ENCODE measurements at places on chromosomes 5 and 9. TPM values are rescaled to one million over a fixed set of nuclear protein-coding genes. Genes with fewer than 3 reads are reported as not detected.
A peak's percentile ranks its signal among the peaks of the same experiment; 100 is the strongest.

CCL21 gene
- not detected for polyA plus RNA-seq

SOHLH1 gene
- polyA plus RNA-seq, result not detected

DNA sequence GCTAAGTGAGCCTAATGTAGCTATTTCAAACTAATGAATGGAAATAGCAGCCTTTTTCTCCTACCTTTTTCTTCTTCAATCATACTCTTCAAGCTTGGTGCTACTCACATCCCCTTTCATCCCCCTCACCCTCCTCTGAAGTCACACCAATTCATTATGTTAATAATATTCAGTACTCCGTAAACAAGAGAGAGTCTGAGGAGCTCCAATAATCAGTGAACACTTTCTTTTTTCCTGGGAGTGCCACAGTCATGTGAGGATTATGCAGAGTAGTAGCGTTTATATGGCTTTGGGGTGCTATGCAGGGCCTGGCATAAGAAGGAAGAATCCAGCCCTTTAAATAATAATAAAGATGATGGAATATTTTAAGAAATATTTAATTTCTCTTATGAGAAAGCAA, 354.3 kb upstream of the CTNND2 start:
- H3K36me3 ChIP-seq, result no peaks in the 10 kb centered on the region
- no peaks in the 10 kb centered on the region for H3K27me3 ChIP-seq
- H3K27ac ChIP-seq, result no peak overlapping the region
- DNase-seq, result no peak

DNA sequence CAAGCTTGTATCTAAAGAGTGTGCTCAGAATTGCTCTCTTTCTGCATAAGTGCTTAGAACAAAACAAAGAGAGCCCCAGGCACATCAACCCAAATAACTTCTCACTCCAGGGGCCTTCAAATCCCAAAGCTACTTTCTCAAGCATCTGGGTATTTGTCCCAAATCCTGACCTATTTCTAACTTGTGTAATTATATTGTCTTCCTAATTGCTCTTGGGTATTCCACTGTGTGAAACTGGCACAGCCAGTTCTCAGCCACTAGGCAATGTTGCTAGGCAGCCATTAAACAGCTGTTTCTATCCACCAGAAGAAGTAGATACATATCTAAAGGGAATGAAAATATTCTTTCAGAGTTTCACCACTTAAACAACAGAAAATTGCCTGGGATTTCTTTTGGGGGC, 198.8 kb downstream of the PRELID2 start:
- DNase-seq, result no peak
- no peaks in the 10 kb centered on the region for H3K36me3 ChIP-seq
- H3K4me1 ChIP-seq, result no peaks in the 10 kb centered on the region
- no peak overlapping the region for H3K4me3 ChIP-seq
- H3K27ac ChIP-seq, result no peak overlapping the region

CTXN3 gene
- not detected for polyA plus RNA-seq

- H3K36me3 ChIP-seq, result peaks cover 8% of the 10 kb centered on the region
- no peak overlapping the region for H3K4me3 ChIP-seq
- H3K27ac ChIP-seq, result no peak overlapping the region
- H3K4me1 ChIP-seq, result peaks cover 73% of the 10 kb centered on the region
Observed at GRCh38 chr9:121283080-121283398, 15.1 kb downstream of the GSN start.

- DNase-seq, result no peak
- H3K36me3 ChIP-seq, result no peaks in the 10 kb centered on the region
- no peak overlapping the region for H3K4me3 ChIP-seq
- H3K27me3 ChIP-seq, result peaks cover 3% of the 10 kb centered on the region
- no peaks in the 10 kb centered on the region for H3K4me1 ChIP-seq
Observed at GRCh38 chr5:91194824-91195381, 188.2 kb downstream of the ARRDC3 start.

- peaks cover 27% of the 10 kb centered on the region for H3K4me1 ChIP-seq
- H3K27me3 ChIP-seq, result peaks cover 53% of the 10 kb centered on the region
- H3K4me3 ChIP-seq, result peak overlapping the region; percentile 80
- H3K36me3 ChIP-seq, result no peaks in the 10 kb centered on the region
Observed at GRCh38 chr9:21974722-21975409, 19.3 kb downstream of the CDKN2A start.

LRRTM2 gene
- not detected for polyA plus RNA-seq

PRLR gene
- not detected for polyA plus RNA-seq

DNA sequence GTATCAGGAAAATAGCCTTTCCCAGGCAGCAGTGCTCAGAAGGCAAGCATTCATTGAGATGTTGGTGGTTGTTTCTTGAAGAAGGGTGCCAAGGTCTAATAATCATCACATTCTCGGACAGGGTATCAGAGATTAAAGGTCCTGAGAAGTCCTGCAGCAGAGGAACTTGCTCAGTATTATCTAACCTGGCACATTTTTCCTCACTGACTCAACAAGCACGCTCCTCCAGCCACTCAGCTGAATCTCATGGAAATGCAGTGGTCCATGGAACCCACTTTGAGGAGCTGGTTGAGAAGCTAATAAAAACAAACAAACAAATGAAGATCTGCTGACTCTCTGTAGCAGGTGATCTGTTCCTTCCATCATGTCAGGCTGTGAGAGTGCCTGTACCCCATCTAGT, 35.3 kb upstream of the ICE1 start:
- no peaks in the 10 kb centered on the region for H3K36me3 ChIP-seq
- no peak overlapping the region for H3K4me3 ChIP-seq
- H3K27ac ChIP-seq, result no peak overlapping the region
- DNase-seq, result no peak

All from immature natural killer cell (primary cell).